SJSA1 (cell line): ENCODE measurements at places on chromosomes 3 and 15.

GRCh38 chr3:48474619-48475018, 28.1 kb downstream of the ATRIP start:
- no peak for DNase-seq
- peaks cover 12% of the 10 kb centered on the region for H3K4me1 ChIP-seq
- no peak overlapping the region for H3K4me3 ChIP-seq
- H3K27ac ChIP-seq = no peak overlapping the region

DNA sequence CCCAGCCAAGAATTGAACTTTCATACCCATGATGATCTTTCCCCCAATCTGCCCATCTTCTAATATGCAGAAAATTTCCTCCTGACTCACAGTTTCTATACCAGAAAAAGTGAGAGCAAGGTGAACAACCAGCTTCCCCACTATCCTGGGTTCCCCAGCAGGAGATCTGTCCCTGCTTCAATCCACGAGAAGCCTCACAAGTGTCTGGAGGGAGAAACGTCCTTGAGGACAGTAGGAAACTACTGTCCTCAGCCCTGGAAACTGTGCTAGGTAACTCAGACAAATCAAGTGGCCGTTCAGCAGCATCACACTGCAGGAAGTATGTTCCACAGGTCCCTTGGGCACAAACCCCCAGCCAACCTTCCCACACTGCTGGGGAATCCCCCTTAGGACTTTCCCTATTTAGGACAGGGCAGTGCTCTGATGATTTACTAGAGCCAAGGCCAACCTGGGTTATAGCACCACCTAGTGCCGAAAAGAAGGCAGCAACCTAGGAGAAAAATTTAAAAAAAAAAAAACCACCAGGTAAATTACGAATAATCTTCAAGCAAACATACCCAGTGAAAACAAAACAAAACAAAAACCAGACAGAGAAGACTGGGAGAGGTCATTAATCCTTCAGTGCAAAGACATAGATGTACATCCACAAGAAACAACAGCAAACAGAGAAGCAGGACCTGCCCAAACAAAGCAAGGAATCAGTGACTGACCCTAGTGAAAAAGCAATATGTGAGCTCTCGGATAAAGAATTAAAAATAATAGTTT, 36.0 kb downstream of the MORC1 start:
- no peak overlapping the region for H3K27ac ChIP-seq
- no peaks in the 10 kb centered on the region for H3K27me3 ChIP-seq
- no peak overlapping the region for H3K4me3 ChIP-seq
- peak; percentile 10 for DNase-seq
- no peaks in the 10 kb centered on the region for H3K4me1 ChIP-seq

DNA sequence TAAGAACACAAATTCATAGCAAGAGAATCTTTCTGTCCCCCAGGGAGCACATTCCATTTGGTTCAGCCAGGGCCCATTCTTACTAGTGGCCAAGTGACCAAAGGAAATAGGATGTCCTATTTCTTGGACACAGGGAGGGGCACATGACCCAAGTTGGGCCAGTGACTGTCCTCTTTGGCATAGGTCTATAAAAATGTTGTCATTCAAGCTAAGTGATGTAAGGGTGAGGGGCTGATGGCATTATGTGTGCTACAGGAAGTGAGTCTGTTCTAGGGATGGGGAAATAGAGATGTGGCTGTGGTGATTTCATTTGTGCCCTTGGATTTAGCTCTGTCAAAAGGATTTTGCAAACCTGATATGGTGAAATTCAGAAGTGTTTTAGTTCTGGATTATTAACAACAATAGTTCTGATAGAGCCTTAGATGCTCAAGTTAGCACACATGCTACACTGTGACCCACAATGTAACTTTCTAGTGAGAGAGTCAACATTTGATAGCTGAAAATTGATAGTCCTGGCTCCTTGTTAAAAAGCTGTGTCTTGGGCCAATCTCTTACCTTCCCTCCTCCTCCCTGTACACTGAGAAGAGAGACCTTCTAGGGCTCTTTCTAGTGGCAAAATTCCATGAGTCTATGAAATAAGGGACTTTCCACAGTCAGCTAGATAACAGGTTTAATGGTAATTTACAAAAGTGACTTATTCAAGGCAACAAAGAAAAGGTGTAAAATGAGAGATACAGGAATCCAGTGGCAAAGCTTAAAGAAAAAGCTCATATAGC, 117.2 kb downstream of the THRB start:
- no peak overlapping the region for H3K4me3 ChIP-seq
- H3K27ac ChIP-seq = no peak overlapping the region
- no peaks in the 10 kb centered on the region; the same call in 1 of the 2 replicates for H3K27me3 ChIP-seq

GRCh38 chr3:18446149-18446825, 21.1 kb upstream of the SATB1 start:
- no peak overlapping the region for H3K27ac ChIP-seq
- H3K4me3 ChIP-seq = no peak overlapping the region
- peaks cover 48% of the 10 kb centered on the region for H3K27me3 ChIP-seq
- no peak for DNase-seq

- DNase-seq = peak; percentile 35
- no peaks in the 10 kb centered on the region for H3K27me3 ChIP-seq
- H3K27ac ChIP-seq = no peak overlapping the region
- no peaks in the 10 kb centered on the region for H3K4me1 ChIP-seq
- no peaks in the 10 kb centered on the region for H3K36me3 ChIP-seq
Measured at GRCh38 chr3:38579141-38579540, 70.3 kb downstream of the SCN5A start.

DNA sequence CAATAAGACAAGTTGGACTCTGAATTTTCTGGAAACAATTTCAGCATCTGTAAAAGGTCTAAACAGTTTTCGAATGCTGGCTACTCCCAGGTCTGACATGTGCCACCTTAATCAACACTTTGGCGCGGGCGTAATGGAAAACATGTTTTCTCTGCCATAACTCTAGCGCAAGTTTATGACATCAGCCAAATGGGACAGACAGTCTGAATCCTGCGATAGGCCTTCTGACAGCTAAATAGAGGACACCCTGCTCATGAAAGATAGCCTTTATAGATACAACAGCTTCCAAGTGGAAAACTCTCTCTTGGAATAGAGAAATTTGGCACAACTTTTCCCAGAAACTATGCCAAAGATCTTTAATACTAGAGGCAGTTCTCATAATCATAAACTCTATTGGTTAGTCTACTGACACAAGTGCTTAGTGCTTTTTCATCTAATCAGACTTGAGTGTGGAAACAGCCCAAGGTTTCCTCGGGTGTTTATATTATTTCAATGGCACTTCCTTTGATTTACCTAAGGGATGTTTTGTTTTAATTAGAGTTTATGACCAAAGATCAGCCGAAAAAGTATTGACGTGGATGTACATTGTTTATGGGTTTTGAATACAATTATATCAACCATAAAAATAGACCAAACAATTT, 120.1 kb upstream of the DPH6 start:
- H3K4me1 ChIP-seq = no peaks in the 10 kb centered on the region
- H3K27me3 ChIP-seq = no peaks in the 10 kb centered on the region
- no peak for DNase-seq
- H3K27ac ChIP-seq = no peak overlapping the region

- DNase-seq = no peak
- H3K4me3 ChIP-seq = no peak overlapping the region
- H3K4me1 ChIP-seq = peaks cover 44% of the 10 kb centered on the region
Measured at GRCh38 chr3:44886561-44886960, 12.2 kb downstream of the TGM4 start.

DNA sequence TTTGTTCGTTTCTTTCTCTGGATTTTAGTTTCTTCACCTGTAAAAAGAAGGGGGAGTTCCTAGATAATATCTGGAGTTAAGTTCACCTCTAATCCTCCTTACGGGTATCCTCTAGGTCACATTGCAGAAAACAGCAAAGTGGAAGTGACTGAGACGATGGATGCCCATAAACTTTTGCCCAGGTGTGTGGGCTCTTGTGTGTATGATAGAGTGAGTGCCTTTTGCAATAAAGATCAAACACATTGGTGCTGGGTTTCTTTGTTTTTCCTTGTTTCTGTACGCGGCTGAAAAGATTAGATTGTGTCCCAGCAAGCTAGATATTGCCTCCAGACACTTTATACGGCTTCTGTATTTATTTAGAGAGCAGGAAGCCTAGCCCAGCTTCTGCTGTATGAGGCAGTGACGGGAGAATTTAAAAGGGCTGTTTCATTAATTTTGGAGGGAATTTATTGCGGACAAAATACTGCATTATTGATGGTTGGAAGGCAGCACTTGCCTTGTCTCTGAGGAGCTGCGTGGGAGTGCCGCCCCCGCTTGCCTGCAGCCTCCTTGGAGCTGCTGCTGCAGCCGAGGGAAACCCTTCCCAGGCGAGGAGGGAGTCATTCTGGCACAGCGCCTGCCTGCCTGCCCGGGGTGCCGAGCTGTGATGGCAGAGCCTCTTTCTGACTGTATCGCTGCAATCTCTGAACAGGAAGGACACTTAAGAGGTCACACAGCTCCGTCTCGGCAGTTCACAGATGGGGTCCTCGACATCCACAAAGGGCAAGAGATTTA, 38.5 kb downstream of the PYDC2 start:
- DNase-seq = no peak
- no peaks in the 10 kb centered on the region for H3K36me3 ChIP-seq
- H3K4me1 ChIP-seq = no peaks in the 10 kb centered on the region

GRCh38 chr15:73324496-73325170, 44.1 kb downstream of the HCN4 start:
- no peaks in the 10 kb centered on the region for H3K36me3 ChIP-seq
- DNase-seq = no peak
- no peaks in the 10 kb centered on the region for H3K4me1 ChIP-seq
- H3K27me3 ChIP-seq = no peaks in the 10 kb centered on the region
- H3K4me3 ChIP-seq = no peak overlapping the region
- H3K27ac ChIP-seq = no peak overlapping the region

DNA sequence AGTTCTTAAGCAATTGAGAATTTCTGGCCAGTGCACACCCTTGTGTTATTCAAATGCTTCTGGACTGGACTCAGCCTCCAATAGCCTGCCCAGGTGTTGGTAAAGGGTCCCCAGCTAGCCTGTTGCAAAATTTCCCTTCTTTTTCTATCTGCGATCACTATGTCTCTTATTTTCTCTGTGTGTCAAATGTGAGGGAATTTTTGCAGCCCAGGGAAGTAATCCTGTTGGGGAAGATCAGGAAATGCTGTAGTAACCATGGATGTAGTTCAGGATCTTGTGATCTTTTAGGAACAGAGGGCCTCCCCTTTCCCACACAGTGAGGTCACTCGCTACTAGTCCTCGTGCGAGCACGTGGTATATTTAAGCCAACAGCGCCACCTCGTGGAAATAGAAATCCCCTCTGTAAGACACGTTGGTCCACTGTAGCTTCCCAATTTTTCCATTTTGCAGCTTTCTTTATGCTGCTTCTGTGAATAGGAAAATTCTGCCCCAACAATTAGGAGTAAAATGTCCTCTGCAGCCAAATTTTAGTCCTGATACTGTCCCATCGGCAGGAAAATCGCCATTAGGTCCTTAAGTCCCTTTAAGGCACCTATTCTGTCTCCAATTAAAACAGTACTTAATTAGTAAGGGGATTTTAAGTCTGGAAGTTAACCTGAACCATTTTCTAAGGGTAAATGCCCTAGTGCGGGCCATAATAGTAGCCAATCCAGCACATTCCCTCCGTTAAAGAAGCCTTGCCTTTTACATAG, 4.0 kb upstream of the SMCO1 start:
- H3K27me3 ChIP-seq = no peaks in the 10 kb centered on the region
- no peak overlapping the region for H3K27ac ChIP-seq
- DNase-seq = peak; percentile 84
- H3K4me3 ChIP-seq = no peak overlapping the region
- H3K4me1 ChIP-seq = peaks cover 3% of the 10 kb centered on the region

GRCh38 chr15:59174835-59175831, 31.5 kb upstream of the LDHAL6B start:
- no peak overlapping the region for H3K4me3 ChIP-seq
- H3K27me3 ChIP-seq = no peaks in the 10 kb centered on the region
- peak overlapping the region; percentile 83 for H3K27ac ChIP-seq
- peaks cover 58% of the 10 kb centered on the region for H3K36me3 ChIP-seq
- peak; percentile 93 for DNase-seq
